CD4-positive, alpha-beta T cell treated with Interleukin-1 beta for 1 hour (primary cell): ENCODE measurements at places on chromosomes 5 and 9.

GRCh38 chr5:110092955-110093785 lies 403.4 kb downstream of the MAN2A1 start:
- DNase-seq: no peak

DNA sequence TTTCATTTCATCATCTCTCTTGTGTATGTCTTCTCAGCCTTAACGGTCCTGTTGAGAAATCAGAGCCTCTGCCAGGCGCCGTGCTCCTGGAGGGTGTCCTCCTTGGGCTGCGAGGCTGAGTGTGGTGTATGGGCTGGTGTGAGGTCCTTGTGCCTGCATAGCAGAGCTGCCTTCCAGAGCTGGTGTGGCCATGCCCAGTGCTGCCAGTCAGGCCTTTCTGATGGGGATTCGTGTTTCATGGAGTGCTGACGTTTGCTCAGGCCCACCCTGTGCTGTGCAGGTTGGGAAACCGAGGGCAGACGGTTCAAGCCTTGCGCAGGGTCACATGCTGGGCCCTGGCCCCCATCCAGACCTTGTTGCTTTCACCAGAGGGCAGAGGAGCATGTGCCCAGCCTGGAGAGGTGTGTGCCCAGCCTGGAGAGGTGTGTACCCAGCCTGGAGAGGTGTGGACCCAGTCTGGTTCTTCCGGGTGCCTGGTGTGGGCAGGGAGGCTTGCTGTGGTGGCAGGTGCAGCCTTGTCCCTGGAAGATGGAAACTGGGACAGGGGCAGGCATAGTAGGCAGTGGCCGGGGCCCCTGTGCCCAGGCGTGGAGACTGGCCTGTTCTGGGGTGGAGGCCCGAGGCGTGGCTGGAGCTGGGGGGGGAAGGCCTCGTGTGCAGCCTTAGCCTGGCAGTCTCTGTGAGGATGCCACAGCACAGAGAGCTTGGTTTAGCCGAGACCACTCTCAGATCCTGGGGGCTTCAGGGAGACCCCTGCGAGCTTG lies 84.0 kb downstream of the RXRA start:
- no peak for DNase-seq

- no peak for DNase-seq
These were observed 85.8 kb upstream of the ALDH1A1 start for GRCh38 chr9:73038613-73039012.

DNA sequence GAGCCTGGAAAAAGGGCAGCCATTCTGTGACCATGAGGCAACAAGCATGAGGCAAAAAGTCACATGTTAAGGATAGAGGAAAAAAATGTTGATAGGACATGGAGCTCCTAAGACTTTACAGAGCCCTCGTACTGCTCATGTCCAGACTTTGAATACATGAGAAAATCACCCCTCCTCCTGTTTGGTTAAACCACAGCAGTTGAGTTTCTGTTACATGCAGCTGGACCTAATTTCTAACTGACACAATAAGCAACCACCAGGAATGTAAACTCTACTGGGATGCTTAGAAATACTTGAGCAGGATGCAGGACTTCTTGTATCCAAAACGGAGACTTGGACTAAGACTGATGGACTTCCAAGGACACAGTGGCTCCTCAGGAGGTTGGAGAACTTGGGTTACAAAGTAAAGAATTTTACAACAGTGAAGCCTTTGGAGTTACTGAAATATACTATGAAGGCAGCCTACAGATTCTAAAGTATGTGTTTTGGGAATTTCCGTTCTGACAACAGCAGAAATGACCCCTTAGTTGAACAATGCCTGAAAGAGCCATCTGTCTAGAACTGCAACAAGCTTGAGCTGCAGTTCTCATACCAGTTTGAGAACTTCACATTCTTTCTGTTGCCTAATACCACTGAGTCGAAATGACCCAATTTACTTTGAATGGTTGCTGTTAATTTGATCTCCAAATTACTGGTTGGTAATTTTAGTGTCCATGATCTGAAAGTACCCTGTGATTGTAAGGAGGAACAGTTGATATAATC lies 268.9 kb downstream of the PIK3R1 start:
- no peak for DNase-seq
